ENCODE measurements at places on chromosomes 16 and 17. TPM values are rescaled to one million over a fixed set of nuclear protein-coding genes. Genes with fewer than 3 reads are reported as not detected.

DNA sequence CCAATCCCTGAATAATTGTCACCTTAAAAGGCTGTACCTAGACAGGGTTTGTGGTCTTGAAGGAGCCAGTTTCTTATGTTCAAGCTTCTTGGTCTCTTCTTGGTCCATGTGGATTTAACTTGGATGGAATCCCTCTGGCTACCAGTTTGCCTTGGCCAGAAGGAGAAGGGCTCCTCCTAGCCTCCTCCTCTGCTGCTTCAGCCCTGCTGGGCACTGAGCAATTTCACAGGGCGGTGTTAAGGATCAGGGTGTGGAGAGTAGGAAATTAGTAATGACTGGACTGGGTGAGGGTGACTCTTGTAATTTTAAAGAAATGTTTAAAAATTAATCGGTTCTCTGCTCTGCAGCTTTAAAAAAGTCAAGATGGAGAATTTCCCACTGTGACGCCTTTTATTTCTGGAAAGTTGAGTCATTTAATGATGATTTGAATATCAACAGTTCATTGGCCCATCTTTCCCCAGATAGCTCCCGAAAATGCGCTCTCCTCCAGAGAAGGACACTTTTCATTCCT, 96.4 kb downstream of the MSI2 start:
- peaks cover 4% of the 10 kb centered on the region for H3K4me1 ChIP-seq

DNA sequence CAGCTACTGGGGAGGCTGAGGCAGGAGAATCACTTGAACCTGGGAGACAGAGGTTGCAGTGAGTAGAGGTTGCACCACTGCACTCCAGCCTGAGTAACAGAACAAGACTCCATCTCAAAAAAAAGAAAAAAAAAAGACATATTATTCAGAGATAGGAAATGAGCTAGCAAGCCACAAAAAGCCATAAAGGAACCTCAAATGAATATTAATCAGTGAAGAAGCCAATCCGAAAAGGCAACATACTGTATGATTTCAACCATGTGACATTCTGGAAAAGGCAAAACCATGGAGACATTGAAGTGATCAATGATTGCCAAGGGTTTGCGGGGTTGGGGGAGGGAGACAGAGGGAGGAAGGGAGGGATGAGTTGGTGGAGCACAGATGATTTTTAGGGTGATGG, 8.4 kb upstream of the EXOC7 start:
- DNase-seq, result no peak
- no peaks in the 10 kb centered on the region for H3K27me3 ChIP-seq
- no peak overlapping the region for H3K27ac ChIP-seq
- no peak overlapping the region for H3K4me3 ChIP-seq
- H3K36me3 ChIP-seq, result no peaks in the 10 kb centered on the region

DNA sequence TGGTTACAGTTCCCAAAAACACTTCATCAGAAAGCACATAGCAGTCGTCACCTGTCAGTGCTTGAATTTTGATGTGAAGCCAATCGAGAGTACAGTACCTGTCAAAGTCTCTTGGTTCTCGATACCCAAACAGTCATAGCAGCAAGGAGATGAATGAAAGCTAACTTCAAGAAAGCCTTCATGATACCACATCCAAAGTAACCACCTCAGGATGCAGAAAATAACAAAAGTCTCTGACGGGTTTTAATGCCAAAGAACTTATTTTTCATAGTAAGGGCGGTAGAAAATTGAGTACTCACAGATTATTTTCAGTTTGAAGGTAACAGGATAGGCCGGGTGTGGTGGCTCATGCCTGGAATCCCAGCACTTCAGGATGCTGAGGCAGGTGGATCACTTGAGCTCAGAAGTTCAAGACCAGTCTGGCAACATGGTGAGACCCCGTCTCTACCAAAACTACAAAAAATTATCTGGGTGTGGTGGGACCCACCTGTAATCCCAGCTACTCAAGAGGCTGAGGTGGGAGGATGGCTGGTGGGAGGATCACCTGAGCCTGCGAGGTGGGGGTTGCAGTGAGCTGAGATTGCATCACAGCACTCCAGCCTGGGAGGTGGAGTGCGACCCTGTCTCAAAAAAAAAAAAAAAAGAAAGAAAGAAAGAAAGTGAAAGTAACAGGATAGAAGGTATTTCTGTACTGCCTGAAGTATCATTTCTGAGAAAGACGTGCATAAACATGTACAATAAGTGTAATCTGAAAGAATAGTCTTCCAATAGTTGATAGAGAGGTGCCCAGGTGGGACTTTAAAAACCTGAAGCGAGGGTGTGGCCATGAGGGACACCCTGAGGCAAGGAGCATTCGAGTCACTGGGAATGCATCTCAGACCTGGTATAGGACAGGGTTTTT, 15.4 kb downstream of the MFSD11 start:
- no peaks in the 10 kb centered on the region for H3K4me1 ChIP-seq
- peaks cover 18% of the 10 kb centered on the region for H3K36me3 ChIP-seq
- no peak for DNase-seq
- H3K4me3 ChIP-seq, result no peak overlapping the region
- H3K27ac ChIP-seq, result no peak overlapping the region

The AIPL1 gene
- not detected for total RNA-seq

The SMURF2 gene
- 736 TPM for total RNA-seq

The ATP1B2 gene
- not detected for total RNA-seq

The NUP85 gene
- total RNA-seq, result 29.4 TPM

The MYCBPAP gene
- under 0.01 TPM for total RNA-seq

The NETO2 gene
- 31.4 TPM for total RNA-seq
